ENCODE measurements at places on chromosomes 6 and 20.

GRCh38 chr6:38143191-38144150, 323.9 kb downstream of the ZFAND3 start:
- no peak for DNase-seq

- DNase-seq: no peak
Observed at GRCh38 chr6:161349886-161350285, 76.0 kb upstream of the AGPAT4 start.

DNA sequence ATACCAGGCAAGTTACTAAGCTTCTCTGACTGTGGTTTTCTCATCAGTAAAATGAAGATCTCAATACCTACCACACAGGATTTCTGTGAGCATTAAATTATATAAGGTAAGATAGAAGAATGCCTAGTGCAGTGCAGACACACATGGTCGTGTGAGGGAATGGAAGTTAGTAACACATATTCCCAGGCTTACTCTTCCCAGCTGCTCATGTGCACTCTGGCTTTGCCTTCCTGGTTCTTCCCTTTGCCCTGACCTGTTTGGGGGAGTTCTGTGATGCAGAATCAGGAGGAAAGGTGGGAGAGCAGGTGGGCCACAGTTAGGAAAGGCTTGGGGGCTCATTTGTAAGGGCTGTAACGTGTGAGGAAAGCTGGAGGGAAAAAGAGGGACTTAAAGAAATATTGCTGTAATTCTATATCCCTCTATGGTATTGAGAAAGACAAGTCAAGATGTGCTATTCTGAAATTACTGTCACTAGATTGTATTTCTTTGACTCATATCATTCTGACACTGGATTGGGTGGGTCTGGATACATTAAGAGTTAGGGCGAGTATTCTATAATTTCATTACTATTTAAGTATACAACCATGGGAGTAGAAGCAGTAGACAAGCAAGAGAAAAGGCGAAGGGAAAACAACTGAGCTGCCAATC, 47.7 kb downstream of the FYN start:
- no peak for DNase-seq

DNA sequence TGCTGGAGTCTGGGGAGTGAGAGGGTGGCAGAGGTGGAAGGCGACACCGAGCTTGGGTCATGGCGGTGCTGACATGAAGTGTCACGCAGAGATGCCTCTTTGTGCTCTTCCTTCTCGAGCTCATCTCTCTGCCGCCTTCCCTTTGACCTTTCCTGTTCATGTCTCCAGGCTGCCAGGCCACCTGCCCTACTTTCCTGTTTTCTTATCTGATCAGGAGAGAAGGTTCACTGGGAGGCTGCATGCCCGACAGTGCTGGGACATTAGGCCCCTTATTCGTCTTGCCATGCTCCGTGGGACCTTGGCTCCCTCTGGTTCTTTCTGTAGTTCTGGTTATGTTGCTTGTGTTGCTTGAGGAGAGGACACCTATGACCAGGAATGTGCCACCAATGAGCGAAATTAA, 33.2 kb downstream of the CST8 start:
- no peak for DNase-seq

DNA sequence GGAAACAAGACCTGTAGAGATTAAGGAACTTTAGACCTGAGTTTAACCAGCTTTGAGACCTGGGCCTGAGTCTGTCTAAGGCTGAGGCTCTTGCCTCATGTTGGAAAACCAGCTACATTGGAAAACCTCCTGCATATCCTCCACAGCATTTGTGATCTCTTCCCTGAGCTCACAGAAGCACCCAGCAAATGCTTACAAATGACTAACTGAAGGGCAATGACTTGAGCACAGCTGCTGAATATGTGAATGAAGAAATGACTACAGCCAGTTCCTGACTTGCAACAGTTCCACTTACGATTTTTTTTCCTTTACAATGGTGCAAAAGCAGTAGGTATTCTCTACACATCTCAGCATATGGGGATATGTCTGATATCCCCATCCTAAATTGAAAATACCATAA, 112.4 kb upstream of the RREB1 start:
- no peak for DNase-seq

- peak; percentile 71 for DNase-seq
Observed at GRCh38 chr20:47677635-47678453, 107.4 kb downstream of the SULF2 start.

DNA sequence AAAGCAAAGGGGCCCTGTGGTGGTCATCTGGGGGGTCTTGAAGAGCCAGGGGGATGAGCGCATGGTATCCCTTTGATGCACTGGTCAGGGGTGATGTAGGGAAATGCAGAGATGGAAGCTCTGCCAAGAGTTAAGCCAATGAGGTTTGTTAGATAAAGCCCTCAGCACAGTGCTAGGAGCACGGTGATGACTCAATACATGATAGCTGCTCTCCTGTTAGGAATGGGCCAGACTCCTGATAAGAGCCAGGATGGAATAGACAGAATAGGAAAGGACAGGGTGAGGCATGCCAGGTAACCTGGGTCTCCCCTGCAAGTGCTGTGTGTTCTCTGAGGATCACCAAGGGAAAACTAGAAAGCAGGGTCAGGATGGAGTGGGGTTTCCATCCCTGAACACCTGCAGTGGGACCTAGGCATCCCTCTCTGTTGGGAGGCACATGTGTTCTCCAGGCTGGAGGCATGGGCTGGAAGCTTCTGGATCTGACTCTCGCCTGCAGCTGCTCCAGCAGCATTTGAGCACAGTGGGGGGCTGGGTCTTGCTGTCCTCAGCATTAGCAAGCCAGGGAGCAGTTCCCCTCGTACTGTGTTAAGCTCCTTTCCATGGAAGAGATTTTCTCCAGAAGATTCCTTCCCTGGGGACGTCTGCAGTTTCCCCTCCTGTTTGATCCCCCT, 71.8 kb upstream of the TIAM2 start:
- DNase-seq: no peak

DNA sequence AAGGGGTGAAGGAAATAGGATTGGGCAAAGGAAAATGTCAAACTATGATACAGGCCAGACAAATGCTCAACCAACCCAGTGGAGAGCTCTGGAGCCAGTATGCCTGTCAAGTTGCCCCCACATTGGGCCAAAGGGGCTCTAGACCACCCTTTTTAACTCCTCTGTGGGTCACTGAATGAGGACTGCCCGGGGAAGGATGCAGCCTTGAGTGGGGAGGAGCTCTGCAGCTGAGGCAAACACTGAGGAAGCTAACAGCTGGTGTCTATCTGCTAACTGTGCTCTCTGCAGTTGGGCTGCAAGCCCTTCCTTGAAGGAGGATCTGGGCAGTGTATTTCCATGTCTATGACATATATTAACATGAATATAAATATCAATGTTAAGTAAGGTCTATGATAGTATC, 98.4 kb upstream of the PRSS16 start:
- DNase-seq: no peak

DNA sequence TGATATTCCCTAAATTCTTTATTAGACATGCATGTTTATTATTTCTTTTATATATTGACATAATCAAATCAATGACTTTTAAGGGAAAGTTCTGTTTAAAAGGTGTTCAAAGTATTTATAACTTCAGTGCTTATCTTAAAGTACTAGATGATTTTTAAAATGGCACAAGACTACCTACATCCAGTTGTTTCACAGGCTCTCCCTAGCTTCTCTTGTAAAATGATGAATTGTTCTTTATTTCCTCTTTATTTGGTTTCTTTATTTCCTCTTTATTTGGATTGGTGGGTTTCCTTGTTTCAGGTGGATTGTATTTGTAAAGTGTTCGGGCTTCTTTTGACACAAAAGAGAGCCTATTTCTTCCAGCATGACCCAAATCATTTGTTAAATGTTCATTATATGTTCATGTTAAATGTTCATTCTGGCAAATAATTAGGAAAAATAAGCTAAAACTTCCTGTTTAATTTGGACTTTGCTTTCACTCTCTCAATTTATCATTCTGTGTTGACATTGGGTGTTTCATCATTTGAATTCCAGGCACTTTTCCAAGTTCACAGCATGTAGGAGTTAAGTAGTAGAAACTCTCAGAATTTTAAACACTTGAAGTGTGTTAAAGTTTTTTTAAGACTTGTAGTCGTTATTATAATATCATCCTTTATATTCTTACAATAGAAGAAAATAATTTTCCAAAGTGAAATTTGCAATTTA, 24.6 kb downstream of the MLIP start:
- DNase-seq: no peak

DNA sequence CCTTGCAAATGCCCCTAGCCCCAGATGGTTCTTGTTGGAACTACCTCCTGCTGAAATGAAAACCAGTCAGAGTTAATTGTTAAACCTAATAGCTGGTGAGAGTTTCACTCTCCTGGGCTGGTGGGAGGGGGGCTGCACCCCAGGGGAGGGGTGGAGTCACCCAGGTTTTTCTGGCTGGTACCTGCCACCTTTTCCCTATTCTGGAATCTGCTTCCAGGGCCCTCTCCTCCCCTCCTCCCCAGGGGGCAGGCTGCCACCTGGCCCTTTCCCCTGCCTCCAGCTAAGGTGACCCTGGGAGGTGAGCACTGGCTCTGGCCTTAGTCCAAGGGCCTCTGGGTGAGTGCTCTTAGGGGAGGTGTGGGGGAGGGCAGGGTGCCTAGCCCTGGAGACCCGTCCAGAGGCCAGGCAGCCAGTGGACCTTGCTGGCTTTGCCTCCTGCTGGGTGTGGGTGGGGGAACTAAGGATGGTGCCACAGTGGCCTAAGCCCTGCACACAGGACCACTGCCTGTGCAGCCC, 48.8 kb upstream of the EPB41L1 start:
- DNase-seq: no peak

GRCh38 chr6:71482742-71483141, 194.1 kb downstream of the OGFRL1 start:
- DNase-seq: no peak

DNA sequence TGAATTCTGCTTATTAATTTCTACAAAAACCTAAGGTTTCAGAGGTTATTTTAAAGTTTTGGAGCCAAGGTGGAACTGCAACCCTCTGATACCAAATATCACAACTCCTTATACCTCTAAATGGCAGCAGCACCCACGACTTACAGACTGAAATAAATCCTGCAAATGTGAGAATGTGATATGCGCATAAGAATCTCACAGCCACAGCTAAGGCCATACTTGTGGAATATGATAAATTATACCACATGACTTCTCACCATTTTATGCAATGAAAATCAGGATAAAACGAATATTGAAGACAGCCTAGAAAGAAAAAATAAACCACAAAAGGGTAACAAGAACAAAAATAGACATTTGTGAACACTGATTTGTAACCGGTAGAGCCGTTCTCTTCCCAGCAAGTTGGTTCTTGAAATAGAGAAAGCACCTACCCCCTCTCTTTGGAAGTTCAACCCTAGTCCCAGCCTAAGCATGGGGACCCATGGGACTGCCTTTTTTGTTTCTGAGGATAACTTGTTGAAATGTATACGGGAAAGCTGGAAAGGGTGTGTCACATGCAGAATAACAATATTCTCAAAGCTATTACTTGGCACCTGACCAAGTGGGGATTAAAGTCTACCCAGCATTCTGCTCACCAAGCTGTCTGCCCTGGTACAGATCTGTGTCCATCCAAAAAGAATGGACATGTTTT, 47.1 kb upstream of the MCM9 start:
- DNase-seq: no peak

- DNase-seq: no peak
Observed at GRCh38 chr6:33607784-33608161, 13.3 kb upstream of the ITPR3 start.

DNA sequence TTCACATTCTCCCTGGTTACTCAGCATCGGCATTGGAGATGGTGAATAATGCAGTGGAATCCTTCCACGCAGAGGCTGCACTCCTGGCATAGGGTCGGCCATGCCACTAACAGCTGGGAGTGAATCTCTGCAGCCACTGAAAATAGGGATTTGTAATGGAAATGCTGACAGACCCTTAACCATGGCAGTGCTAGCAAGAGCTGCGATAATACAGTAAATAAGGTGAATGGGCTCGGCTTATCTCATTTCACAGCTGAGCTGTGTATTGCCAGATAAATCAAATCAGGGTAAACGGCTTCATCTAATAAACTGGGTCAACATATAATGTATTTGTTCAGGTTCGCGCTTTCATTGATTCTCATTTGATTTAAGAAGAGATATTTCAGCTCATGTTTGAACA, 156.8 kb downstream of the SLC35B3 start:
- no peak for DNase-seq

- no peak for DNase-seq
Observed at GRCh38 chr20:44664131-44664530, 12.6 kb upstream of the ADA start.

- no peak for DNase-seq
Observed at GRCh38 chr6:135439549-135439948, 58.0 kb downstream of the AHI1 start.

- DNase-seq: no peak
Observed at GRCh38 chr20:6954219-6954618, 186.7 kb downstream of the BMP2 start.

DNA sequence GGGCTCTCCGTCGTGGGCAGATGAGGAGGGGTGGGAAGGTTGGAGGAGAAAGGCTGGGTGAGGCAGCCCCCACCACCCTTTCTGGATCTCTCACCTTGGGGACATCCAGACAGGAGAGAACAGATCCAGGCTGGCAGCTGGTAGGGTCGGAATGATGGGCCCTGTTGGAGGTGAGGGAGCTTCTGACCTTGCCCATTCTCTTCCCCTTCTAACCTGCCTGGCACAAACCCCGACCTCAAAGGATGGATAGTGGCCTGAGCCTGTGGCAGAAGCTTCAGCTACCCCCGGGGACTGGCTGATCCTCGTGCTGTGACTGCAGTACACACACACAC, 6.0 kb upstream of the NPBWR2 start:
- no peak for DNase-seq

DNA sequence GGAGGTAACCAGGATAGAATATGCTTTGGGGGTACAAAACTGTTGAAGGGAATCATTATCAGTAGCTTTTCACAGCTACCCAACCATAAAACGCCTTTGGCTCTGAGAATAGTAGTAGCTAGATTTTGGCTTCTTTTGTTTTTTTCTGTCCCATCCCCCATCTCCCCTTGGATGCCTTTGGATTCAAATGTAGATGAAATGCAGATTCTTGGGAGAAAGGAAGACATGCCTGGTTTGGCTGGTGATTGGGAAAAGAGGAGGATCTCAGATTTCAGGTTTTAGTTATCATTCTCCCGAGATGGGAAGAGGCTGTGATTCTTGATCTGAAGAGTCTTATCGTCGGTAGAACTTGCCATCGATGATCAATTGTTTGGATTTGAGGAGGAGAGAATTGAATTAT, 3.5 kb upstream of the CDYL start:
- no peak for DNase-seq

GRCh38 chr6:7058250-7058923, 49.4 kb upstream of the RREB1 start:
- DNase-seq: peak; percentile 88

DNA sequence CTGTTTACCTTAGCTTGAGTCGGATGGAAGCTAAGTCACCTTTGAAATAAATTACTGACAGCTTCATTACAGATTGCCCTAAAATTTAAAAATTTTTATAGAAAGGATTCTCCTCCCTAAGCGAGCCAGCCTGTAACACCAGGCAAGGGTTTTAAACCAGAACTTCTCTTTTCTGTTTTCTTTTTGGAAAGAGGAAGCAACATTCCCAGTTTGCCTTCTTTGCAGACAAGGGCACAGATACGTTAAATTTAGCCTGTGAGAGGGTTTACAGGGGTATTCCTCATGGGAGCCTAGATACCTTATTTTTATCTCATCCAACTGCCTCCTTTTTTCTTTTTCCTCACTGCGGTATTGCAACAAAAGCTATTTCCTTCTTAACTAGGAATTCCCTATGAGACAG, 45.0 kb downstream of the GNAS start:
- no peak for DNase-seq

Measured in H54 (cell line).